ENCODE measurements at places on chromosomes 4 and X.
A peak's percentile ranks its signal among the peaks of the same experiment; 100 is the strongest.

DNA sequence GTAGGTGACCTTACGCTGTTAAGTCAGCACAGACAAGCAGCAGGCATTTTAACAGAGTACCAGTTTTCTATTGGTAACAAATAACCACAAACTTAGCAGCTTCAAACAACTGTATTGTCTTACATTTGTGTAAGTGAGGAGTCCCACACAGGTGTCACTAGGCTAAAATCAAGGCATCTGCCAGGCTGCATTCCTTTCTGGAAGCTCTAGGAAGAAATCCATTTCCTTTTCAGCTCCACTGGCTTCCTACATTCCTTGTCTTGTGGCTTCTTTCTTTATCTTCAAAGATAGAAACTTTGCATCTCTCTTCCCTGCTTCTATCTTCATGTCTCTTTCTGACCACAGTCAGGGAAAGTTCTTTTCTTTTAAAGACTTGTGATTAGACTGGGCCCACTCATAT, 139.9 kb downstream of the TMEM144 start:
- DNase-seq, result no peak

GRCh38 chr4:7801001-7801400, 138.7 kb downstream of the AFAP1 start:
- DNase-seq, result no peak

DNA sequence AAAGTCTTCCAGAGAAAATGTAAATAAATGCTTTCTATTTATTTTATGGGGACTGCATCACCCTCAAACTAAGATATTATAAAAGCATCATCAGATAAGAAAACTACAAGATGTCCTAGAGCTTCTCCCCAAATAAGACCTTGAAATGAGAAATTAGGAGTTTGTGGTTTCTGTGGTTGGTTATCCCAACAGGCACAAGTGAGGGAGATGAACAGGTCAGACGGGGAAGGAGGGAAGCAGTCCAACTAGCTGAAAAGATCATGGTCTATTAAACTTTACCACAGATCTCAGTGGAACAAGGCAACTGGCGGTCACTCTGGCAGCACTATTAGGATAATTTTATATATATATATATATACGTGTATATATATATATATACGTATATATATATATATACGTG, 319.3 kb upstream of the GRID2 start:
- no peak for DNase-seq

DNA sequence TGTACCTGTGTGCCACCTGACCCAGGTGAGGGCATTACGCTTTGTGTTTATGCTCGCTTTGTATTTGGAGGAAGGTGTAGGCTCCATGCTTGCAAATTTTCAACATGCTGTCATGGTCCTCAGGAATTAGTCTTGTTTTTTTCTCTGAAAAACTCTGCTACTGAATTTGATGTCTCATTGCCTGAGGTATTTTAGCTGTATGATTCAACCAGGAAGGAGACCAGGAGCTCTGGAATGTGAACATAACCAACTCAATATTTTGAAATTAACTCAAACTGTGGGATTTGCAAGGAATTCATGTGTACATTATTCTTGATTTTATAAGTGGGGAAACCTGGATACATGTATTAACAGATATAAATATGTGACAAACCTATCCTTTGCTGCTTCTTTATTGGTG, 134.1 kb downstream of the SLC4A4 start:
- no peak for DNase-seq

DNA sequence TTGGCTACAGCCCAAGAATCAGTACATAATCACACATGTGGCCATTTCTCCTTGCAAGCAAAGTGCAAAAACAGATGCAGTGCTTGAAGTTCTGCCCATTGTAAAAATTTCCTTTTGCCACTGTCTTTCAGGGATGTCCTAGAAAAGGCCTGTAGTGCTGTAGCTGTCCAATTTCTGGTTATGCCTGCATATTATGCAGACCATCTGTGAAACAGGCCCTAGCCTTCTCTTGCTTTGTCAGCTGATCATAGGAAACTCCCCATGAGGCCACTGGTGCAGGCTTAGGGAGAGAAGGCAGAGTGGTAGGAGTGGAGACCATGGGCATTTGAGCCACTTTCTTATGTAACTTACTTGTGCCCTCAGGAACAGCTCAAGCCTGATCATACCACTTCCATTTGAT, 130.4 kb upstream of the GABRA2 start:
- DNase-seq, result no peak

DNA sequence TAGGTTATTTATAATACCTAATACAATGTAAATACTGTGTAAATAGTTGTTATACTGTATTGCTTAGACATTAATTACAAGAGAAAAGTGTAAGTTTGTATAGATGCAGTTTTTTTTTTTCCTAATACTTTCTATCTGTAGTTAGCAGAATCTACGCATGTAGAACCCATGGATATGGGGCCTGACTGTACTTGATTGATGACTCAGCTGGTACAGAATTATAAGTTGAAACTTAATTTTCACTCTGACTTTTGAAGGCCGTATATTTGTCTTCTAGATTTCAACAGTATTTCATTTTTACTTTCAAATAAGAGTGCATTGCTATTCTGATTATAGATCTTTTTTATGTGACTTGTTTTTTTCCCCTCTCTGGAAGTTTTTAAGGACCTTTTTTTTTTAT, 30.8 kb upstream of the NDUFC1 start:
- DNase-seq, result no peak

GRCh38 chr4:682490-683172, 6.3 kb downstream of the SLC49A3 start:
- peak; percentile 40 for DNase-seq

DNA sequence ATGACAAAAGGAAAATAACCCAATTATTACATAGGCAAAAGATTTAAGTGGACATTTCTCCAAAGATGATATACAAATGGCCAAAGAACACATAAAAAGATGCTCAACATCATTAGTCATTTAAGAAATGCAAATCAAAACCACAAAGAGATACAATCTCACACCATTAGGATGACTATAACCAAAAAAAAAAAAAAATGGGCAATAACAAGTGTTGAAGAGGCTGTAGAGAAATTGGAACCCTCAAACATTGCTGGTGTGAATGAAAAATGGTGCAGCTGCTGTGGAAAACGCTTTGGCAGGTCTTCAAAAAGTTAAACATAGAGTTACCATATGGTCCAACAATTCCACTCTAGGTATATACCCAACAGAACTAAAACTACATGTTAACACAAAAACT, 5.6 kb upstream of the PRDX4 start:
- no peak for DNase-seq

GRCh38 chrX:115324194-115324593, 34.7 kb downstream of the LUZP4 start:
- DNase-seq, result no peak

GRCh38 chrX:7059859-7060258, 87.7 kb upstream of the STS start:
- DNase-seq, result no peak

DNA sequence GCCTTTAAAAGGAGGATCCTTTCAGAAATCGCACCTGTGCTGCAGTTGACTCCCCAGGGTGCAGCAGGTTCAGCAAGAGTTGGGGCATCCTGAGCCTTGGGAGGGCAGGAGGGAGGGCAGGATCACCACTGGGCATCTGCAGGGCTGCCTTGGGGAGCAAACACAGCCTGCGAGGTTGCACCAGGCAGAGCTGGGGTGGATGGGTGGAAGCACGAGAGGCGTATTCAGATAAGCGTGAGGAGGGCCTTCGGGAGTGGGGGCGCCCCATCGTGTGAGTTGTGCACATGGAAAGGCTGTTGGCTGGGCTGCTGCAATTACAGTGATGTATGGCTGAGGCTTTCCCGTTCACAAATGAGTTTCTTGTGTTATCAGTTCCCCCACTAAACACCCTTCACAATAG, 55.5 kb downstream of the PSAPL1 start:
- DNase-seq, result no peak

DNA sequence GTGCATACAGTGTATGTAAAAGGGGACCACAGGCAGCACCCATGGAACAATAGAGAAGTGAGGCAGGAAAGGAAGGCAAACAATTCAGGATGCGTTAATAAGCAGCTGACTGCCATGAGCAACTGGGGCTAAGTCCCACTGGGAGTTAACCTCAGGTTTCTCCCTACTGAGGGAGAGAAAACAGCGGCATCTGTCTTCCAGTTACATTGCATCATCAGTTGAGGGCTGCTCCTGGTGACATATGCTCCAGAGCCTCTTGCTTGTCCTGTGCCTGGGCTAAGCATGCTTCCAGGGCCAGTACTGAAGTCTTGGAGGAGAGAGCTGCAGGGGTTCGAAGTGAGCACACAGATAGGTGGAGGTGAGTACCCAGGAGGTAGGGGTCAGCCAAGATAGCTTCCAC, 24.3 kb downstream of the RAI2 start:
- DNase-seq, result no peak

DNA sequence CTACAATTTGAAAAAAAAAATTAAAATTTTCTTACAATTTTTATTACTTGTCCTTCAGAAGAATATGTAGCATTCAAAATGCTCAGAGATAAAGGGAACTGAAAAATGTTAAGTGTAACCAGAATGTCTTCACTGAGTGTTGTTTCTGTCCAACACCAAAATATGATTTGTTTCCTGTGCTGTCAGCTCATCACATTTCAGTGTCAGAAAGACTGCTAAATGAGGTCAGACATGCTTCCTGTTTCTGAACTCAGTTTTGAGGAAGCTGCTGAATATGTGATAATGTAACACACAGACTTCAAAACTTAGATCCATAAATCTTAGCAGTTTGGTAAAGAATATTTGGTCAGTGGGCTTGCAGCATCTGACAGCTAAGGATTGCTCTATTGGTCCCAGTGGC, 1849.7 kb downstream of the PCDH7 start:
- DNase-seq, result no peak

DNA sequence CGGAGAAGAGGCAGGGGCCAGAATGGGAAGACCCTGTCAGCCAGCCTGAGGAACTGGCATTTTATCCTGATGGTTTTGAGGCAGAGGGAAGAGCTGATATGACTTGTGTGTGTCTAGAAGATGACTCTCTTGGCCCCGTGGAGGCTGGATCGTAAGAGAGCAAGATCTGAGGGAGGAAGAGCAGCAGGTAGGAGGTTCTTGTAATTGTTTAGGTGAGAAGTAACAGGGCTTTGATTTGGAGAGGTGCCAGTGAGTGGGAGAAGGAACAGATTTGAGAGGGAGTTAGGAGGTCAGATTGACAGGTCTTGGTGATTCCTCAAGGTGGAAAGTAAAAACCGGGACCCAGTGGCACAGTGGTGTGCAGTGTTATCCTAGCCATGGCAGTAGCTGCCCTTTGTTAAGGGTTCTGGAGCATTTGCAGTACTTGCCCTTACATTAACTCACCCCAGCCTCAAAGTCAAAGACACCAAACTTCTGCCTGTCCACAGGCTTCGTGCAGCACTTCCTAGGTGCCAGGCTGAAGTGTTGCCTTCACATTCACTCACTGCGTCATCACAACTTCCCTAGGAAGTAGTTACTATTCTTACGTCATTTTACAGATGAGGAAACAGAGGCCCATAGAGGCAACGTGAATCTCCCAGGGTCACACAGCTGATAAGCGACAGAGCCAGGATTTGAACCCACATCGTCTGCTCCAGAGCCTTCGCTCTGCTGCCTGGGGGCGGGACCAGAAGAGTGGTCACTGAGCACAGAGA, 23.7 kb downstream of the RTL5 start:
- DNase-seq, result no peak

DNA sequence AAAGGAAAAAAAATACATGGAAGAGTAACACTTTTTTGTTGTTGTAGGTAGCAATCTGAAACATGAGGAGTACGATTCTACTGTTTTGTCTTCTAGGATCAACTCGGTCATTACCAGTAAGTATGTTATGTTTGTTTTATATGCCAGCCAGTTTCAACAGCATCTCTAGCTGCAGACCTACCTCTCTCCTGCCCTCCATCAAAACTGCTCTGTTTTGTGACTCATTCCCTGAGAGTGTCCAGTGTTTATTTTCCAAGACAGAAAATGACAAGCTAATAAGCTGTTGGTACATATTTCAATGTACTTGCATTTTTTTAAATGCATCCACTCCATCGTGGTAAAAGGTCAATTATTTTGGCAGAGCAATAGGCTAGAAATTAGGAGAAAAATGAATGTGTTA, 347 bp downstream of the AMTN start:
- no peak for DNase-seq

- DNase-seq, result no peak
Measured at GRCh38 chr4:176638992-176639391, 153.7 kb downstream of the VEGFC start.

DNA sequence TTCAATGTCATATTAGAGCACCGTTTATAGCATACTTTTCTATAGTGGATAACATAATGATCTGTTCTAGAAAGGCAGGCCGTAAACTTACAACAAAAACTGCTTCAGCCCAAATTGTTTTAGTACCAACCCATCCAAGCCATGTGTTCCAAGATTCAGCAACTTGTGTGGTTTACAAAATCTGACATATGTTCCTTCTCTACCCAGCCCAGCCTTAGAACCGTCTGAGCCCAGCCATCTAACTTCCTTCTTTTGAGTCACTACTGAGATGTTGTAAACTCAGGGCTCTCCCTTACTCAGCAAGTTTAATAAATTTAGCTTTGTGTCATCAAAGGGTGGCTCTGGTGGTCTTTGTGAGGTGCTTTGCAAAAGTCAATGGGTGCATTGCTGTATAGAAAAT, 32.4 kb upstream of the REPS2 start:
- DNase-seq, result no peak

DNA sequence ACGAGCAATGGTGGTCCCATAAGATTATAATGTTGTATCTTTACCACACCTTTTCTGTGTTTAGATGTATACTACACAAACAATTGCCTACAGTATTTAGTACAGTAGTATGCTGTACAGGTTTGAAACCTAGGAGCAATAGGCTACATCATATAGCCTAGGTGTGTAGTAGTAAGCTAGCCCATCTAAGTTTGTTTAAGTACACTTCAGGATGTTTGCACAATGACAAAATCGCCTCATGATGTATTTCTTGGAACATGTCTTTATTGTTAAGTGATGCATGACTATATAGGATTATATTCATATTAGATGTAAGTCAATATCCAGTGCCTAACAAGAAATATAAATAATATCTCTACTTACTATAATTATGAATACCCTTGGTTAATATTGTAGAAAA, 104.6 kb downstream of the SLC10A6 start:
- no peak for DNase-seq

DNA sequence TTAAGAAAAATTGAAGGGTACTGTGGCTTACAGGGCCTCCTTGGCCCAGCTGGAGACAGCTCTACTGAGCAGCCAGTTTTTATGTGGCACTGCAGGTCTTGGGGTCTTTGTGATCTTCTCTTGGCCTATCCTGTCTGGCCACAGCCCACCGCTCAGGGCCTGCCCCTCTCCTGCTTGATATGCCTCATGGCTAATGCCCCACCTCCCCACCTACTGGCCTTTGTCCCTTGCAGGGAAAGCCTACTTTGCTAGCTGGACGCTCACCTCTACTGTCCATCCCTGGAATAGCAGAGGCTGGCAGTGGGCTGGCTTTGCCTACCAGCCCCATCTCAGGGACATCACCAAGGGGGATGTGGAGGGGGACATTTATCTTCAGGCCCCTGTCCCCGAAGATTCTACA, 134.1 kb downstream of the PJA1 start:
- DNase-seq, result no peak

GRCh38 chr4:171794528-171794927, 18.7 kb upstream of the GALNTL6 start:
- DNase-seq, result no peak

All from NCI-H2029 (cell line).